ENCODE measurements at places on chromosomes 12 and 14.
A peak's percentile ranks its signal among the peaks of the same experiment; 100 is the strongest.

DNA sequence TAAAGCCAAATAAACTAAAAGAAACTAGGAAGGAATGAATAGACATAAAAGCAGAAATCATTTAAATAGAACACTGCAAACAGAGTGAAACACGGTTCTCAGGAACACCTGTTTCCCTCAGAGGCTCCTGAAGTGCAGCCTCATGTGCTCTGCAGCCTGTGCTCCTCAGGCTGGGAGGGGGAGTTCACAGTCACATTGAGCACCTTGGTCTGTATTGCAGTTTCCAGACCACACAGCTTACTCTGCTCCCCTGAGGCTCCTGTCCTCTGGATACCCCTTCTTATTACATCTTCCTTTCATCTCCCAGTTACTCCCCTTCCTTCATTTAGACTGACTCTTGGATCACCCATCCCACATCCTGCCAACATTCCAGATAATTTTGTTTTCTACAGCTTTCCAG is 49.7 kb upstream of the DCD start:
- no peak for DNase-seq

DNA sequence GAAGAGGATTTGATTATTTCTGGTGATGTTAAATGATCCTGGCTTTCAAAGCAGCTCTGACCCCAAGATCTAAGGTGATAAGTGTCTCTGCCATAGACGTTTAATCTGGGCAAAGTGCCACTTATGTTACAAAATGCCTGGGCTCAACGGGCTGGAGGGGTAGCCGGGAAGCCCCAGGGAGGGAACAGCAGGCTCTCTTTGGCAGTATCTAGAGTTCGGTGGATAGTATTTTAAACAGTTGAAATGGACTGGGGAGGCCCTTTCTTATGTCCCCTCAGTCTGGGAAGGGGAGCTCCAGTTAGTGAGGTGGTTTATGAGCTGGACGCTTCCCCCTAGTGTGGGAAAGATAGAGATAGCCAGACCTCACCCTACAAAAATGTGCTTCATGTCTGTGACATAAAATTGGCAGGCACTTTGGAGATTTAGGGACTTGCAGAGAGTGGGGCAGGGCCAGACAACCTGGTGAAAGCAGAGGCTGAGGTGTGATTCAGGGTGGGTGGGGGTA is 5.5 kb upstream of the HOXC11 start:
- no peak for DNase-seq

DNA sequence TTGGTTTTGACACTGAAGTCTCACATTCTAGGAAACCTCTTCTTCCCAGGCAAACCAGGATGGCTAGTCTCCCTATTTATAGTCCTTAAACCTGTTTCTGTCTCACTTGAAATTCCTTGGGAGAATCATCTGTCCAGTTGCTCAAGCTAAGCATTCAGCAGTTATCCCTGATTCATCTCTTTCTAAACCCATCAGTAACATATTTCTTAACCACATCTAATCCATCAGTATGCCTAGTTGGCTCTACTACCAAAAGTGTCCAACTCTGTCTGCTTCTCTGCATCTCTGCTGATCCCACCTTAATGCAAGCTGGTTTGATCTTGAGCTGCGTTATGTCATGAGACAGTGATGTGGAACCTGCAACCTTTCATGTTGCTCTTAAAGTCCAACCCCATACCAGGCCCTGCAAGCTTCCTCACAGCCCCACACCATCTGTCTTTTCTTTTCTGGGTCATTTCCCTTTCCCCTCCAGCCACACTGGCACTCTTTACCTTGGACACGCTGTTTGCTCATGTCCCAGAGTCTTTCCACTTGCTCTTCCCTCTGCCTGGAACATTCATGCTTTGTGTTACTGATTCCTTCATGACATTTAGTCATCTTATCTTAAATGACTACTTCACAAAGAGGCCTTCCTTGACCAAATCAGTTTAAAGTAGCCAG is 380.8 kb upstream of the RGS6 start:
- DNase-seq = peak; percentile 71

GRCh38 chr14:66638689-66639088 is 130.7 kb downstream of the GPHN start:
- no peak for DNase-seq

GRCh38 chr12:12916135-12916944 is 25.0 kb downstream of the GPRC5A start:
- peak; percentile 36 for DNase-seq

Measured in skeletal muscle cell (primary cell).